ENCODE measurements at places on chromosomes 6 and 20. TPM values are rescaled to one million over a fixed set of nuclear protein-coding genes. Genes with fewer than 3 reads are reported as not detected.

The ERVFRD-1 gene
- not detected for total RNA-seq

The EYA4 gene
- 18.8 TPM for total RNA-seq

The C6orf15 gene
- total RNA-seq: not detected

DNA sequence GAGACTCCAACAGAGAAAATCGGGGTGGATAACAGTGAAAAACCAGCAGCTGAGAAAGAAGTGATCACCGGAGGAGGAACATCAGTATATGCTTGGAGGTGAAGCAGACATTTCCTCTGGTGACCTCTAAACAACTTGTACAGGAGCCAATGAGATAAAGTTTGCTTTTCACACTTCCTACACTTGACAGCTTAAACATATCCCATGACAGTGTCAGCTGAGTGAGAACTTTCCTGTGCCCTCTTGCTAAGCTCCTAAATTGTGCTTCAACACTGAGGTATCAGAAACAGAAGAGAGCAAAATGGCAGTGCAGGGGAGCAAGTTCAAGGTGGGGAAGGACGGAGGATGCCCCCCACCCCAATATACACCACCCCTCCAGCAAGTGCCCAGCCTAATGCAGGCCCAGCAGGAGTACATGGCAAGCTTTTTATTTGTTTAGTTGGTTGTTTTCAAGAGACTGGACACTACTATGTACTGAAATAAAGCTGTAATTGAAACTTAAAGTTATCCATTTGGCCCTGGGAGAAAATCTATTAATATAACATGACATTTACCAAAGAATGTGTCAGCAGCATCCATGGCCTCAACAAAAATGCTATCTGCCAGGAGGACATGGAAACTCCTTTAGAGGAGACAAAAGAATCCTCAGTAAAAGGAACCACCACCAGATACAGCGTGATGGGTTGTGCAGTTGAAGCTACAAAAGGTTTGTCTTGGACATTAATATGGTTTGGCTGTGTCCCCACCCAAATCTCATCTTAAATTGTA, 540.2 kb downstream of the PRKN start:
- DNase-seq: no peak

GRCh38 chr20:15760001-15760621, 813.1 kb downstream of the KIF16B start:
- DNase-seq: no peak

- no peak for DNase-seq
Observed at GRCh38 chr20:14544688-14545087, 207.3 kb upstream of the FLRT3 start.

GRCh38 chr20:34052414-34052813, 58.7 kb downstream of the RALY start:
- no peak for DNase-seq

GRCh38 chr20:51811042-51811355, 8.7 kb upstream of the SALL4 start:
- DNase-seq: no peak

DNA sequence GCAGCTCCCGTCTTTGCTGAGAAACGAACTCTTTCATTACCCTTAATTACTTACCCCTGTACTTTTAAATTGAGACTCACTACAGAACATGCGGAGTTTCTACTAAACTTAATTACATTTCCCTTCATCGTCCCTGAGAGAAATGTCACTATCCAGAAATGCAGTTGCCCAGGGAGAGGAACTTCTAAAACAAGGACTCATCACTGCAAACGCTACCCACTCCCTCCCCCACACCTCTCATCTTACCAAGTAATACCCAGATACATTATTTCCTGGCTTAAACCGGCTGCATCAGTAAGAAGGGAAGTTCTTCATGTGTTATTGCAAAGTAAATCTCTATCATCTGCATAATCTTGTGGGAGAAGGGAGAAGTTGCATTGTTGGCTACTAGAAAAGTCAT, 138.3 kb downstream of the IPCEF1 start:
- no peak for DNase-seq

GRCh38 chr20:60272790-60273189, 314.6 kb downstream of the CDH26 start:
- DNase-seq: no peak

- no peak for DNase-seq
Observed at GRCh38 chr6:1641343-1641885, 31.7 kb downstream of the FOXC1 start.

DNA sequence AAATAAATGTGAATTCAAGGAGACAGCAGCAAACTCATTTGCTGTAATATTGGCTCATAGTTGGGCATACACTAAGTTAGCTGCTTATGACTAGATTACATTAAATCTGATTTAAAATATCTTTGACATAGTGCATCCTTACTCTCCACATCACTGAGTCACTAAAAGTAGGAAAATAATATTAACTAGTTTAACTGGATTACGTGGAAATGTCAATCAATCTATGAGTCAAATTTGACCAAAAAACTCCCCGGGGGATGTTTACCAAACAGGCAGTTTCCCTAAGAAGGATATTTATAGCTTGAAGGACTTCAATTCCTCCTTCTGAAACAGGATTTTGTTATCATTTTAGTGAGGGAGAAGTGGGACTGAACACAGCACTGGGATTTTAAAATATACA, 366.5 kb downstream of the ESR1 start:
- DNase-seq: no peak

GRCh38 chr6:139277161-139277560, 14.6 kb downstream of the TXLNB start:
- DNase-seq: peak; percentile 57

GRCh38 chr20:51512645-51513044, 29.9 kb downstream of the NFATC2 start:
- no peak for DNase-seq

Data from right cardiac atrium (tissue), 5 donors.